ENCODE measurements at places on chromosomes 3 and 15.
A peak's percentile ranks its signal among the peaks of the same experiment; 100 is the strongest.

GRCh38 chr3:109178708-109179107 lies 42.2 kb downstream of the C3orf85 start:
- DNase-seq, result no peak

DNA sequence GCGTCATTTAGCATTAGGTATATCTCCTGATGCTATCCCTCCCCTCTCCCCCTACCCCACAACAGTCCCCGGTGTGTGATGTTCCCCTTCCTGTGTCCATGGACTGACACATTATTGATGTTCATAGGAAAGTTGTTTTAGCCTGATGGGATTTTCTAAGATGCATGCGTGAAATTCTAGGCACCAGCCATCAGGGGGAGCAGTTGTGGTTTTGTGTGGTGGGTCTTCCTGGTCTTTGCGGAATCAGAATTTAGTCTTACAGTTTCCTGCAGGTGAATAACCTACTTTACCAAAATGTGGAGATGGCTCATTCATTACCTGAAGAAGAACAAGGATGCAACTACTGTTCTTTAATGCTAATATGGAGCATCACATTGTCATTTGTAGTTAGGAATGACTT lies 455.0 kb upstream of the THBS1 start:
- DNase-seq, result peak; percentile 20

- DNase-seq, result no peak
Measured at GRCh38 chr3:51773529-51774056, 5.4 kb downstream of the IQCF6 start.

- no peak for DNase-seq
Measured at GRCh38 chr3:72247645-72248388, 462.9 kb upstream of the PROK2 start.

- no peak for DNase-seq
Measured at GRCh38 chr15:80550219-80550907, 144.7 kb upstream of the ABHD17C start.

- DNase-seq, result no peak
Measured at GRCh38 chr3:99352811-99353210, 285.6 kb upstream of the COL8A1 start.
